A172 (cell line): ENCODE measurements at places on chromosomes 5 and 9.
A peak's percentile ranks its signal among the peaks of the same experiment; 100 is the strongest.

GRCh38 chr5:171808951-171809350 lies 23.3 kb downstream of the SMIM23 start:
- DNase-seq: no peak

DNA sequence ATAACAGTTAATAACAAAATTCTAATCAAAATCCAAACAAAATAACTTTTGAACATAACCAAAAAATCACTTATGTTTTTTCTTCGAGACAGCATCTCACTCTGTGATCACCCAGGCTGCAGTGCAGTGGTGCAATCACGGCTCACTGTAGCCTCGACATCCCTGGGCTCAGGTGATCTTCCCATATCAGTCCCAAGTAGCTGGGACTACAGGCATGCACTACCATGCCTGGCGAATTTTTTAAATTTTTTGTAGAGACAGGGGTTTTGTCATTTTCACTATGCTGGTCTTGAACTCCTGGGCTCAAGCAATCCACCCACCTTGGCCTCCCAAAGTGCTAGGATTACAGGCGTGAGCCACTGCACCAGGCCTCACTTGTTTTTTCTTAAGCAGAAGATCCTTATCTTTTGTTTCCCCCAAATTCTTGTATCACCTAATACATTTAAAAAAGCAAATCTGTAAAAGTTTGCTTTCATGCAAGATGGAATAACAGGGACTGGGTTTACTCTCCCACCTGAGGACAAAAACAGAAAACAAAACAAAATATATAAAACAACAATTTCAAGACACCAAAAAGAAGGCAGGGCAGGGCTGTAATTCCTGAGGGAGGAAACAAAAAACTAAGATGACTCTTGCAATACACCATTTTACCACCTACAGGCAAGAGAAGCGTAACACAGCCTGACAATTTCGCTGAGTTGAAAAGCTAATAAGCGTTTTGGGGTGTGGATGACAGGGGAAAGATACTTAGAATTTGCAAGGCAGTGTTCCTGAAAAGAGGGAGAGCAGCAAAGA lies 71.4 kb downstream of the RAPGEF6 start:
- DNase-seq: no peak

DNA sequence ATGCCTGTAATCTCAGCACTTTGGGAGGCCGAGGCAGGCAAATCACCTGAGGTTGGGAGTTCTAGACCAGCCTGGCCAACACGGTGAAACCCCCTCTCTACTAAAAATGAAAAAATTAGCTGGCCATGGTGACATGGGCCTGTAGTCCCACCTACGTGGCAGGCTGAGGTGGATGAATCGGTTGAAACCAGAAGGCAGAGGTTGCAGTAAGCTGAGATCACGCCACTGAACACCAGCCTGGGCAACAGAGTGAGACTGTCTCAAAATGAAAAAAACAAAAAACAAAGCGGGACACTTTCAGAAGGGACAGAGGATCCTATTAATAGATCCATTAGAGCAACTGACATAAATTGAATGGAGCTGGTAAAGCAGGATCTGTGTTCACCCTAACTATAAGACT lies 89.6 kb upstream of the SGCD start:
- DNase-seq: no peak

GRCh38 chr5:32767948-32768467 lies 56.9 kb downstream of the NPR3 start:
- DNase-seq: peak; percentile 77

DNA sequence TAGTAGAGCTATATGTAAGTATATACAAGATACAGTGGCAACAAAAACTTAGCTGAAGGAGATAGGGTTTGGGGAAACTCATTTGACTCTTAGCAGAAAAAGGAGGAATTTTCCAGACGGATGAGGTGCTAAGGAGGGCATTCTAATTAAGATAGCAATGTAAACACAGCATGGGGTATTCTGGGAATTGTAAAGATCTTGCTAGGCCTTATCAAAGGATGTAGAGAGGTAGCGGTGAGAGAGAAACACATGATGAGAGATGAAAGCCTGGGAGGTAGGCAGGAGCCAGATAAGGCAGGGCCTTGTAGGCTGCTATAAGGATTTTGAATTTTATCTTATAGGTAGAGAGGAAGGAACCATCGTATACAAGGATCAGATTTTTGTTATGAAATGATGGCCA lies 106.6 kb upstream of the KCNN2 start:
- no peak for DNase-seq

GRCh38 chr5:113187906-113188305 lies 211.3 kb downstream of the DCP2 start:
- DNase-seq: no peak

DNA sequence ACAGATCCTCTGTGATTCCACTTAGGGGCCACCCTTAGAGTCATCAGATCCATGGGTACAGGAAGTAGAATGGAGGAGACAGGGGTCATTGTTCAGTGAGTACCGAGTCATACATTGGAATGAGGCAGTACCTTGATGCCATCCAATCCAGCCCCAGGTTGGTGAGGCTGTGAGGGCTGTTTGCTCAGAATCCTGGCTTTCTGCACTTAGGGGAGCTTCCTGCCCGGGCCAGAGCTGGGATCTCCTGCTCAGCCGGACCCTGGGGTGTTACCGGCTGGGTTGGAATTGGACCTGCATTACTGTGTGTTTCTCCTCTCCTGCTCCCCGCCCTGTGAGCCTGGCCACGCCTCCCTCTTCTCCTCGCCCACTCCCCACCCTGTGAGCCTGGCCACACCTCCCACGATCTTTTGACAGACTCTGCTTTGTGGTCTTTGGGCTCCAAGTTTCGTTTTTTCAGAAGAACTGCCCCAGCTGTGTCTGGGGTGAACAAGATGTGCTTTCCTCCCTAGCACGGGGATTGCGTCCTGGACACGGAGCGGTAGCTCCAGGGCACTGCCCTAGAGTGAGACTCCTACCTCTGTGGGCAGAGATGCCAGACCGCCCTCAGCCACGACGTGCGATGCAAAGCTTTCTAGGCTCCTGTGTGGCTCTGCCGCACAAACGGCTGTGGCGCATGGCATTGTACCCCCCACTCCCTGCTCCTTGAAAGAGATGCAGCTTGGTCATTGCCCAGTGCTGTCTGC lies 15.4 kb downstream of the TRAF2 start:
- DNase-seq: peak; percentile 99

GRCh38 chr5:16936989-16937438 lies 926 bp upstream of the MYO10 start:
- DNase-seq: no peak

GRCh38 chr9:85742597-85742936 lies 813 bp upstream of the AGTPBP1 start:
- DNase-seq: no peak

DNA sequence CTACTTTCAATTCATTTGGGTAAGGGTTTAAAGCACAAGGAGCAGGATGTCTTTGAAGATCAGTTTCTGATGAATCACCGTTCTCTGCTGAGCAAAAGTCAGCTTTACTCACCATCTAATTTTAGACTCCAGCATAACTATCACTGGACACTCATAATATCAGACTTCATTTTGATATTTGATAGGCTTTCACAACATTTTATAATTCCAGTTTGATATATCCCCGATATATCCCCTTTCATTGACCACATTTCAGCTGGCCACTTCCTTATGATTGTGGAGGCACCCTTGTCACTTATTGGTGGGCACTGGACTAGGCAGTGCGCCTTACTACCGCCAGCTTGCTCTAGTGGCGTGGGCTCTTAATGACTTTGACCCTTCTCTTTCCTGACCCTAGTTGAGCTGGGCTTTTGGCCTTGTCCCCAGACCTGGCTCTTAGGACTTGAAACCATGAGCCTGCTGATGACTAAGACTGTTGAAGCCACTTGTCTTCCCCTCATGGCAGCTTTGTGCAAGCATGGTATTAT lies 46.8 kb downstream of the CYSTM1 start:
- peak; percentile 80 for DNase-seq

- DNase-seq: no peak
Measured at GRCh38 chr9:78470741-78471140, 173.8 kb downstream of the PSAT1 start.

- peak; percentile 72 for DNase-seq
Measured at GRCh38 chr5:139655727-139656271, 7.7 kb downstream of the CXXC5 start.

DNA sequence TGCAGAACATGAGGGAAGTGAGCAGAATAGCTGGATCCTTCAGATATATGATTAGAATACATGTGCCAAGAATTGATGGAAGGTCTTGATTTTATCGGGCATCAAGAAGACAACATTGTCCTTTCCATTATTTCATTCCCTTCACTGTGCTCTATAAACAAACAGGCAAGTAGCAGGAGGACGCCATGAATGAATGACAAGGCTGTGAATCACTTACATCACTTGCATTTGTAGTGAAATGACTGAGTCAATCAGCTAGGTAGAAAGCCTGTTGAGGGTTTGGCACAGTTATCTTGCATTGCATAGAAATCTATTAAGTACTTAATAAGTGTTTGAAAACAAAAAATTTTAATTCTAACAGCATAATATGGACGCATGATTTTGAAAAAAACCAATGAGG lies 548.8 kb upstream of the IZUMO3 start:
- DNase-seq: no peak

DNA sequence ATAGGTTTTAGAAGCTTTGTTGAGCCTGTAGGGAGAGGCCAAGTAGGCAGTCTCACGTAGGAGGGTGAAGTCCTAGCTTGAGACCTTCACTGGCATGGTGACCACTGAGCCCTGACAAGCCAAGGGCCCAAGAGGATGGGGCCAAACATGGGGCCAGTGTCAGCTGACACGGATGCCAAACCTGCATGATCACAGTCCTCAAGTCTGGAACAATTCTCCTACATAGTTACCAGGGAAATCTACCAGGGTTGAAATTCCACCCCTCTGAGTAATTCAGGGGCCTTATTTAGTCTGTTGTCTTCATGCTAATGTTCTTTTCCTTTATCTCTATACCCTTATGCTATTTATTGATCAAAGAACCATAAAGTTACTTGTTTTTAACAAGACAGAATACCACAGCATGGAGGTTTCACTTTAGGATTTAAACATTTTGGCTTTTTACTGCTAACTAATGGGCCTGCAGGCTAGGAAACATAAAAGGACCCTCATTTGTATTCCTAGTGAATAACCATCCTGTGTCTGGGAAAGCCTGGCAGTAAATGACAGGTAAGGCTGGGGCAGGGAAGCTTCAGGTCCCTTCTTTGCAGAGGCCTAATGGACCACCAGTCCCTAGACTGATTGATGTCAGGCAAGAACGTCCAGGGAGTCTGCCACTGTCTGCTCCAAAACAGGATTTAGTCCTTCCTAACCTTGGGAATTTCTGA lies 140.8 kb downstream of the FGF1 start:
- no peak for DNase-seq

GRCh38 chr9:118009614-118010013 lies 305.4 kb downstream of the TLR4 start:
- no peak for DNase-seq

DNA sequence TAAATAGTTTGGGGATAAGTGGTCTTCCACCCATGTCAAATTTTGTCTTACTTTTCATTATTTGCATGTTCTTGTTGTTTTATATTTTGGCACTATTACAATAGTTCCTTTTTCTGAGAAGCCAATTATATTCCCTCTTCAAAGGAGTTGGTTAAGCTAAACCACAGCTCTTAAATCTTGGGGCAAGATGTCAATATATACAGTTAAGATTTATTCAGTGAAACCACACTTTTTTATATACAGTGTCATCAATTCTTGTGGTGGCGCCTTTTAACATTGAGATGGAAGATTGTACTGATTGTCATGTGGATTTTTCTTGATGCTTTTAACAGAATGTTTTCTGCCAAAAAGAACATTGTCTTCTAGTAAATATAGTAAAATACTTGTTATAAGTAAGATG lies 104.1 kb downstream of the MTREX start:
- no peak for DNase-seq

GRCh38 chr5:175749591-175749990 lies 91.7 kb downstream of the HRH2 start:
- DNase-seq: no peak

- DNase-seq: no peak
Measured at GRCh38 chr9:126275386-126276001, 51.1 kb upstream of the MVB12B start.

- no peak for DNase-seq
Measured at GRCh38 chr9:37220971-37221370, 100.6 kb downstream of the ZCCHC7 start.

DNA sequence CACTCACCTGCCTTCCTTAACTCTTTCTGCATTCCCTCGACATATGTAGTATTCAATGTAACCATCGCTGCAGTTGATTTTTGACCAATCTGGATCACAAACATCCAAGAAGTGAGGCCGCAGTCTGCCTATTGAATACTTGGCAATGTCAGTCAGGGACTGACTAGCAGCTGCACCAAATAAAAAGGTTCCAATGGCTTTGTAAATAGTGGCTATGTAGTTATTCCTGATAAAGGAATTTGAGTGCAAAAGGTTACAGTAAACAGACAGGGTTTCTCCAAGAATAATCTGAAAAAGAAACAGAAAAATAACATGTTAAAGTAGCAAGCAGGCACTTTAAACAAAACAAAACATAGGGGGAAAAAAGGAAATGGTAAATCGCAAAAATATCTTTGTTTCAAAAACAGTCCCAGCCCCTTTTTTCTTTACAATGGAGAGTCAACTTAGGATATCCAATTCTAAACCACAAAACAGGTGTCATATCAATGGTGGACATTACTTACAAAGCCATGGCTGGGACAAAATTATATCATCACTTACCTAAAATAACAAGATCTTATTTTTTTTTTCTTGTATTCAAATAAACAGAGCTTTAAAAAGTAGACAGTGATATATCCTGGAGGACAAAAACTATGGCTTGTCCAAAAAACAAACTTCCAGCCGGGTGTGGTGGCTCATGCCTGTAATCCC lies 66.8 kb downstream of the PLPP1 start:
- no peak for DNase-seq

GRCh38 chr5:41526699-41527098 lies 16.3 kb upstream of the PLCXD3 start:
- DNase-seq: peak; percentile 50

DNA sequence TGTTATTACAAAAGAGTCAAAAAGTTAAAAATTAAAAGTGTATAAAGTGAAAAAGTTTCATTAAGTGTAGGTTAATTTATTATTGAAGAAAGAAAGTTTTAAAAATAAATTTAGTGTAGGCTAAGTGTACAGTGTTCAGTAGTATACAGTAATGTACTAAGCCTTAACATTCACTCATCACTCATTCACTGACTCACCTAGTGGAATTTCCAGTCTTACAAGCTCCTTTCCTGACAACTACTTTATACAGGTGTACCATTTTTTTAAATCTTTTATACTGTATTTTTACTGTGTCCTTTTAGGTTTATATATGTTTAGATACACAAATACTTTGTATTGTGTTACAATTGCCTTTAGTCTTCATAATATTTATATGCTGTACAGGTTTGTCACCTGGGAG lies 530.2 kb upstream of the FAM174A start:
- no peak for DNase-seq
